ENCODE measurements at places on chromosomes 3 and 15.
A peak's percentile ranks its signal among the peaks of the same experiment; 100 is the strongest.

- DNase-seq = no peak
- no peak overlapping the region for H3K4me3 ChIP-seq
- H3K36me3 ChIP-seq = no peaks in the 10 kb centered on the region
- no peak overlapping the region for H3K27ac ChIP-seq
These were observed 128.8 kb downstream of the FRMD5 start for GRCh38 chr15:44066211-44066827.

GRCh38 chr15:93060336-93061248 is 28.4 kb downstream of the RGMA start:
- H3K27ac ChIP-seq = no peak overlapping the region
- H3K4me1 ChIP-seq = peaks cover 5% of the 10 kb centered on the region
- H3K4me3 ChIP-seq = no peak overlapping the region
- no peak for DNase-seq
- H3K36me3 ChIP-seq = peaks cover 4% of the 10 kb centered on the region
- no peaks in the 10 kb centered on the region for H3K27me3 ChIP-seq

- no peak overlapping the region for H3K4me3 ChIP-seq
- DNase-seq = no peak
- H3K27me3 ChIP-seq = no peaks in the 10 kb centered on the region
- H3K36me3 ChIP-seq = peaks cover 90% of the 10 kb centered on the region
- H3K4me1 ChIP-seq = no peaks in the 10 kb centered on the region
- H3K27ac ChIP-seq = peak overlapping the region; percentile 85
These were observed 37.0 kb downstream of the FEM1B start for GRCh38 chr15:68314563-68314962.

GRCh38 chr3:87410110-87410509 is 133.7 kb upstream of the POU1F1 start:
- no peaks in the 10 kb centered on the region for H3K4me1 ChIP-seq
- H3K27ac ChIP-seq = no peak overlapping the region
- no peaks in the 10 kb centered on the region for H3K27me3 ChIP-seq
- H3K36me3 ChIP-seq = no peaks in the 10 kb centered on the region
- no peak overlapping the region for H3K4me3 ChIP-seq
- no peak for DNase-seq

- H3K27me3 ChIP-seq = no peaks in the 10 kb centered on the region
- no peak for DNase-seq
- peak overlapping the region; percentile 17 for H3K27ac ChIP-seq
- H3K36me3 ChIP-seq = no peaks in the 10 kb centered on the region
These were observed 48.1 kb downstream of the CHSY1 start for GRCh38 chr15:101203607-101204189.

GRCh38 chr3:52444860-52445793 is at the start of gene SEMA3G:
Gene SEMA3G, minus strand, starts transcription at chr3:52445103. Its CDS starts 76 bp downstream, at chr3:52445027.
- peaks cover 6% of the 10 kb centered on the region for H3K4me1 ChIP-seq
- no peak for DNase-seq
- no peaks in the 10 kb centered on the region for H3K27me3 ChIP-seq
- no peaks in the 10 kb centered on the region for H3K36me3 ChIP-seq
- no peak within 1 kb of the TSS for H3K4me3 ChIP-seq

DNA sequence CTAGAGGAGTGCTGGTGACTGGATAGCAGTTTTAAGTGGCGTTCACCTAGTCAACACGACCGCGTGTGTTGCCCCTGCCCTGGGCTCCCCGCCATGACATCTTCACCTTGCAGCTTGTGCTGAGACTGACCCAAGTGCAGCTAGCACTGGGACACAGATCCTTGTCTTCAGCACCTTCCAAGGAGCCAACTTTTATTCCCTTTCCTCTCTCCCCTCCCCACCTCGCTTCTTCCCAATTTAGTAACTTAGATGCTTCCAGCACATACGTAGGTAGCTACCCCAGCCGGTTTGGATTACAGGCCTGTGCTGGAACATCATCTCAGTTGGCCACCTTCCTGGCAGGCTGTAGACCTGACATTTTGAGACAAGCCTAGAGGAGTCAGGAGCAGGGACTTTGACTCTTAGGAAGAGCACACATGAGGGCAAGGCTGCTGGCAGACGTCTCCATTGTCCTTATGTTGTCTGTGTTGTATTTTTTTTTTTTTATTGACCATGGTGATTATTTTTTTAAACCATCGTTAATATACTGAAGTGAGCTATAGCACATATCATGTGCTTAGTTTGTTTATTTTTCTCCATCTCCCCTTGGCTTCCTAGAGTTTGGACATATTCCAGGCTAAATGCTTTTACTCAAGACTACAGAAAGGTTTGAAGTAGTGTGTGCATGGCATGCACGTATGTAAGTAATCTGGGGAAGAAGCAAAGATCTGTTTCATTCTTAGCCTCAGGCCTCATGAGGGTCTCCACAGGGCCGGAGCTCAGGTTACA is 61.1 kb downstream of the AAGAB start:
- no peak for DNase-seq
- H3K27ac ChIP-seq = peak overlapping the region; percentile 64
- peaks cover 15% of the 10 kb centered on the region for H3K4me1 ChIP-seq
- no peak overlapping the region for H3K4me3 ChIP-seq
- peaks cover 33% of the 10 kb centered on the region for H3K36me3 ChIP-seq
- H3K27me3 ChIP-seq = no peaks in the 10 kb centered on the region

GRCh38 chr3:23106666-23107065 is 96.5 kb upstream of the UBE2E2 start:
- no peak overlapping the region for H3K27ac ChIP-seq
- H3K27me3 ChIP-seq = no peaks in the 10 kb centered on the region
- no peak overlapping the region for H3K4me3 ChIP-seq
- DNase-seq = no peak

DNA sequence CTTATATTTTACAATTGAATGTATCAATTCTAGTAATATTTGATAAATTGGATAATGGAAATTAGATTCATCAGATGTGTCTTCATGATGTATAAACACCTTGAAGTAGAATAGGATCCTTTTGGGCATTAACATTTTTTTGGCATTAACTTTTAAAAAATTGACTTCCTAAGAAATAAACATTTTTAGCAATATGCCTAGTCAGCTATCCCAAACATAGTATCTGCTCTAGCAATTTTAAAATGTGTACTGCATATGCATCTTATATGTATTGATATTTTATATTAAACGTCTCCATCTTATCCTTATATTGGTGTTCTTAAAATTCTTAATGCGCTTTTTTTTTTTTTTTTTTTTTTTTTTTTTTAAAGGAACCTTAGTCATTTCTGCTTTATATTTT is 8.5 kb downstream of the CCNDBP1 start:
- no peaks in the 10 kb centered on the region for H3K27me3 ChIP-seq
- H3K4me3 ChIP-seq = no peak overlapping the region
- H3K27ac ChIP-seq = no peak overlapping the region
- no peak for DNase-seq

GRCh38 chr3:173055228-173055933 is 85.7 kb downstream of the SPATA16 start:
- H3K27ac ChIP-seq = no peak overlapping the region
- no peaks in the 10 kb centered on the region for H3K4me1 ChIP-seq
- DNase-seq = no peak
- H3K4me3 ChIP-seq = no peak overlapping the region
- no peaks in the 10 kb centered on the region for H3K36me3 ChIP-seq

DNA sequence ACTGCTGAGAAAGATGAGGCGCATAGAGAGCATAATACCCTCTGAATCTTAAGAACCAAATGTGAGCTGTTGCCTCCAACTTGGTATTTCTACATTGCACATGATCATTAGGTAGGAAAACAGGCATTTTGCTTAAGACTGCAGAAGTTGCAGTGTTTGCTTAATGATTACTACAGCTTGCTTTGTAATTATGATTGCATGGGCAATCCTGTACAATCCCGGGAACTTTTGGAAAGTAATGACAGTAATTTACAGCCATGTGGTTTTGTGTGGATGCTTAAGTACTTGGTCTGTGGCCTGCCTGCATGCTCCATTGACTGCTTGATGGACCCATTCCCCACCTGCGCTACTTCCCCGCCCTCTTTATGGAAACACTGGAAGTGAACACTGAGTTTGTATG is 301.1 kb downstream of the DIPK2A start:
- H3K27ac ChIP-seq = no peak overlapping the region
- no peaks in the 10 kb centered on the region for H3K27me3 ChIP-seq
- H3K4me3 ChIP-seq = no peak overlapping the region
- no peaks in the 10 kb centered on the region for H3K36me3 ChIP-seq
- no peak for DNase-seq

DNA sequence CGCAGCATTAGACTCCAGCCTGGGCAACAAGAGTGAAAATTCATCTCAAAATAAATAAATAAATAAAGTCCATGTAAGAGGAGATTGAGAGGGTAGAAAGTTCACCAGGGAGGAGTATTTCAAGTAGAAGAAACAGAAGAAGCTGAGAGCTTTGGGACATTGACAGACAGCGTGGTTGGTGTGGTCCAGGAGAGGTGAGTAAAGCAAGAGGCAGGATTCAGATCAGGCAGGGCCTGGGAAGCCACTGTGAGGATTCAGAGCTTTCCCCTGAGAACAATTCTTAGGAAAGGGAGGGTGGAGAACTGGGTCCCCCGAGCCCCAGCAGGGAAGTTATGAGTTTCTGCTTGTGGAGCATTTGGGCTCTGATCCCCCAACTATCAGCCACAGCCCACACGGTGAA is 54.2 kb upstream of the AMOTL2 start:
- H3K27ac ChIP-seq = no peak overlapping the region
- no peaks in the 10 kb centered on the region for H3K36me3 ChIP-seq
- no peaks in the 10 kb centered on the region for H3K27me3 ChIP-seq
- H3K4me1 ChIP-seq = no peaks in the 10 kb centered on the region
- no peak for DNase-seq
- H3K4me3 ChIP-seq = no peak overlapping the region

- H3K27me3 ChIP-seq = no peaks in the 10 kb centered on the region
- peak overlapping the region; percentile 15 for H3K27ac ChIP-seq
- H3K4me3 ChIP-seq = no peak overlapping the region
These were observed 64.8 kb downstream of the DUT start for GRCh38 chr15:48396020-48396419.

DNA sequence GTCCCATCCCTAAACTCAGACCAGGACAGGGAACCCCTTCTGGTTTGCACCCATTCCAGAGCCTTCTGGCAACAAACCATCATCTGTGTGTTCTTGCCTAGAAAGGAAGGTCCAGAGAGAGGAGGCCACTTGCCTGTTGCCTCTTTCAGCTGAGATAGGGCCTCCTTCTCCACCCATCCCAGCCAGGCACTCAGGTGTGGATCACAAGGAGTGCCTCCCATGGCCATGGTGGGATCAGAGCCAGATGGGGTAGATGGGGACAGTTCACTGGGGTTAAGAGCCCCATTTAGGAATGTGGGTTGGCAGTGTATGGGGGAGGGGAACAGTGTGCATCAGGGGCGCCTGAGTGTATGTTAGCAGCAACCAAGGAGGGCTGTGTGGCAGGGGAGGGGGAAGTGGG is 8.9 kb upstream of the CTDSPL start:
- DNase-seq = no peak
- no peak overlapping the region for H3K4me3 ChIP-seq
- H3K36me3 ChIP-seq = peaks cover 4% of the 10 kb centered on the region
- H3K27ac ChIP-seq = no peak overlapping the region

DNA sequence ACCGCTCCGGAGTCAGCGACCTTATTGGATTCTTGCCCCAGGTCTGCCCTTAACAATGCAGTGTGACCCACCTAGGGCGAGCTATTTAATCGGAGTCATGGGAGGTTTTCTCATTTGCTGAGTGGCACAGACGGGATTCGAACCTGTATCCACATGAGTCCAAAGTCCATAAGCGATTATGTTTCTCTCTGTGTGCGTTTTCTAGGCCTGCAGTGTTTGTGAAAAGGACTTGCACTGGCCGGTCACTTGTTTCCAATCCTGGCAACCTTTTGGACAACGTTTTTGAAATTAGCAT is 691 bp upstream of the HDGFL3 start:
- H3K4me1 ChIP-seq = peaks cover 4% of the 10 kb centered on the region
- peak overlapping the region; percentile 79 for H3K4me3 ChIP-seq
- no peaks in the 10 kb centered on the region for H3K36me3 ChIP-seq
- no peak for DNase-seq

- no peak for DNase-seq
- H3K27me3 ChIP-seq = no peaks in the 10 kb centered on the region
- H3K4me1 ChIP-seq = no peaks in the 10 kb centered on the region
- no peaks in the 10 kb centered on the region for H3K36me3 ChIP-seq
- no peak overlapping the region for H3K4me3 ChIP-seq
These were observed 85.9 kb upstream of the FNDC3B start for GRCh38 chr3:171953301-171954022.

- H3K4me3 ChIP-seq = no peak overlapping the region
- H3K27me3 ChIP-seq = no peaks in the 10 kb centered on the region
- no peak for DNase-seq
- no peak overlapping the region for H3K27ac ChIP-seq
- H3K4me1 ChIP-seq = no peaks in the 10 kb centered on the region
- no peaks in the 10 kb centered on the region for H3K36me3 ChIP-seq
These were observed 266.4 kb downstream of the FAM43A start for GRCh38 chr3:194951931-194952582.

GRCh38 chr15:88894348-88894818 is 961 bp downstream of the HAPLN3 start:
- no peaks in the 10 kb centered on the region for H3K27me3 ChIP-seq
- H3K27ac ChIP-seq = peak overlapping the region; percentile 85
- DNase-seq = no peak
- H3K4me1 ChIP-seq = peaks cover 3% of the 10 kb centered on the region
- peak overlapping the region; percentile 71 for H3K4me3 ChIP-seq

DNA sequence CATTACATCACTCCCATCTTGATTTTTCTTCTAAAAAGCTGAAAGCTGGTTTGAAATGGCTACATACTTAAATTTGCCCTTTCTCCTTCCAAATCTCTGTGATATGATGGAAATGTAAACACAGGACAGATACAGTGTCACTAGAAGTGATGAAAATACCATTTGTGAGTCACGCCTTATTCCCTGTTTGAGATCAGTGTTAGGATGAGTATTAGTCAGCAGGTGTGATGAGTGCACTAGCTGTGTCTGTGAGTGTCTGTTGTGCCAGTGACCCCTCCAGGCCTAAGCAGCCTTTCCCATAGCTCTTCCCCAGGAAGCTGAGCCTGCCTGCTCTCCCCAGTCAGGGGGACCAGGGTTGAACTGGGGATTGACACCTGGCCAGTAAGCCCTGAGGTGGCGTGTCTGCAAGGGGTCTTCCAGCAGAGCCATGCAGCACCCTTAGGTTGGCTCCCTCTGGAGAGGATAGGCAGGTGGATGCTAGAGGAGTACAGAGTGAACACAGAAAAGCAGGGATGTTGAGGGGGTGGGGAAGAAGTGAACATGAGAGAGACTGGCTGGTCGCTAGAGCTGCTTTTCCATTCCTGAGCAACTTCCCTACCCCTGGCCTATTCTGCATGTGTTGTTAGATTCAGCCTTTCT is 92.0 kb downstream of the PDE8A start:
- H3K4me1 ChIP-seq = no peaks in the 10 kb centered on the region
- no peak overlapping the region for H3K27ac ChIP-seq
- H3K27me3 ChIP-seq = no peaks in the 10 kb centered on the region
- H3K4me3 ChIP-seq = no peak overlapping the region
- DNase-seq = no peak
- peaks cover 4% of the 10 kb centered on the region for H3K36me3 ChIP-seq
